ENCODE measurements at places on chromosomes 13 and 19.

- no peak for DNase-seq
These were observed 9.2 kb upstream of the ATP12A start for GRCh38 chr13:24670961-24671381.

DNA sequence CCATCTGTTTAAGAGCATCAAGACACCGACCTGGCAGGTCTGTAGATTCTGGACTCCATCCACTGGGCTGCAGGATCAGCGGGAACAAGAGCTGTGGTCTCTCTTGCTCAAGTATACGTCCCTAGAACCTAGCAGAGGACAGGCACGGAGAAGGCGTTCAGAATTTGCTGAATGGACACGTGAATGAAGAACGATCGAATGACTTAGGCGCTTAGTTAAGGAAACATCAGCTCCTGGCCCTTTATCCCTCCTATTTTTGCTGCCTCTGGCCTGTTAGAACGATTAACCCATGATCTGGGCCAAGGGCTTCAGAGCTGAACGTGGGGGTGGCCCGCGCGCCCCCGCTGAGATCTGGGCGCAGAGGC lies 953 bp downstream of the DZIP1 start:
- DNase-seq: no peak

DNA sequence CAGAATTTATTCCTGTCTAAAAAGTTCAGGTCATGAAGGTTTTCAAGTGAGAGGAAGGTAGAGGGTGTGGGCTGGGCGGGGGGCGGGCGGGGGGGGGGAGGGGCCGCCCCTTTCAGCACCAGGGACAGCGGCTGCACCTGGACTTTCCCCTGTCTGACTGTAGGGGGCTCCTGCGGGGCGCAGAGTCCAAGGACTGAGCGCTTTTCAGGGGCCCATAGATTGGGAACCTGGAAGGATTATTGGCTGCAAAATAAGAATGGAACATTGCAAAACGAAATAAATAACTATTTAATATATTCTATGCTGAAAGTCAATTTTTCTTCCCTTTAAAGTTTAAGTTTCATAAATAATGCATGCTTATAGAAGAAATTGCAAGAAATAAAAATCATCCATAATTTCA lies 8.9 kb upstream of the CYP4F3 start:
- DNase-seq: no peak

- DNase-seq: peak; percentile 41
These were observed 367 bp downstream of the MFSD12 start for GRCh38 chr19:3556978-3557460.

DNA sequence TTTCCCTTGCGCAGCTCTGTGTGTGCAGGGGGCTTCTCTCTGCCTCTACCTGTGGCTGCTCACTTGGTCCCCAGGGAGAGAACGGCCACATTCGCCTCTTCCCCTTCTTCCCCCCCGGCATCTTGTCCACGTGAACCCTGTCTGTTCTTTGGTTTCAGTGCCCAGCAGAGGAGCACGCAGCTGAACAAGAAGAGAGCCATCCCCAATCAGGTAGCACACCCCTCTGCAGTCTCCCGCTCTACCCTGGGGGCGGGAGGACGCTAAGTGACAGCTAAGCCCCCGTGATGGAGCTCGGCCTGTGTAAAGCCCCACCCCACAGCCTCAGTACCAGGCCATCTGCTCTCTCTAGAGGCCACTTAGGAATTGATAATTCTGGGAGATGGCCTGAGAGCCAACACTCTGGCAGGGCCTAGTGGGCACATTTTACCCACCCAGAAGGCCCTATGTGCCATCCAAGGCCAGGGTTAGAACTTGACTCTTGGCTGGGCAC lies 30.2 kb downstream of the TMED1 start:
- no peak for DNase-seq

DNA sequence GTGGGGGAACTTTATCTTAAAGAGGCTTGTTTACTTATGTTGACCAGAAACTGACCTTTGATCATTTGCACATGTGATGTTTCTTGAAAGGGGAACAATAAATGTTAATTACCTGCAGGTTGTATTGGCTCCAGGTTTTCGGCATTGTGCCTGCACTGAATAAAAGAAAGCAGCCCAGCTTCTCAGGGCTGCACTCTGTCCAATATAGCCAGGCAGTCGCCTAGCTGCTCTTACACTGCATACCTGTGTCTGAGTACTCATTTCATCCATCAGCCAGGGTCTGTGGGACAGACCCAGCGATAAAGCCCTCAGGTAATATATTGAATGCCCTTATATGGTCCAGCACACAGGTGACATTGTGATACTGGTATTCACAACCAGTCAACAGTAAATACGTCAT lies 8.9 kb upstream of the ZNF726 start:
- no peak for DNase-seq

GRCh38 chr13:34256236-34256635 lies 438.3 kb downstream of the RFC3 start:
- no peak for DNase-seq

DNA sequence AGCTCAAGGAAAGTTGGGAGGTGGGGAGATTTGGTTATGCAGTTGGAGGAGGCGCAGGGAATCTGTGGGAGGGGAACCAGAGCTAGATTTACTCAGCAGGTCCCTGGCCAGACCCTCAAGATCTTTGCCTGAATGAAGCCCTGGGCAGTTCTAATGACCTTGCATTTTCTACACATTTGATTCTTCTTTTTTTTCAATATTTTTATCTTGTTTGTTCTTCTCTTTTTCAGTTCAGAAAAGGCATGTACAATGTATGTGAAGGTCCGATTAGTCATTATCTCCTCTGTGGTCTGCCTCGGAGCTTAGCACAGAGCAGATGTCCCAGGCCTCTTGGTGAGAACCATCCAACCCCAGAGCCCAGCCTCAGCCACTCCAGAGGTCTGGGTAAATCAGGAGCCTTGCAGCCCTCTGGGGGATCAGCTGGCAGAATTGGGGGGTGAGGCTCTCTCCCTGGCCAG lies 24.2 kb downstream of the SERP2 start:
- no peak for DNase-seq

- DNase-seq: no peak
These were observed 253.6 kb upstream of the DACH1 start for GRCh38 chr13:72120632-72121031.

DNA sequence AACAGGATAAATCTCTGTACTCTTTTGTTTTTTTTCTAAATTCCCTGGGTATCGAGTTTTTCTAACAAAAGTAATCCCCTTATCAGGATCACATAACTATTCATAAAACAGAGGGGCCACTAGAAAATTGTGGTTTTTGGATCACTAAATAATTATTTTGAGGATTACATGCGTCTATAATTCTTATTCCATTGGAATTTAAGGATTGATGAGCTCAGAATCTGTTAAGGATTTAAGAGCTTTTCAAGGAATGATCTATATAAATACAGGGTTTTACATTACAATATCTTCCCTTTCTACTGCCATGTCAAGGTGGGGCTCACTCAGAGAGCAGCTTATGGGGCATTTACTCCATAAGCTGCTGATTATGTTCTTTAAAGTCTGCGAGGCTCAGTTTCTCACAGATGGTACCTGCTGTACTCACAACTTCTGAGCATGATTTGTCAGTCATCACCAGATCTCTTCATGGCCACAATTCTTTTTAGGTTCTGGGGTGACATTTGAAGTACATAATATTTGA lies 449.8 kb downstream of the PCDH17 start:
- no peak for DNase-seq

All from T-cell (primary cell).